Lung microvascular endothelial cell (primary cell): ENCODE measurements at places on chromosomes 2 and 18. TPM values are rescaled to one million over a fixed set of nuclear protein-coding genes. Genes with fewer than 3 reads are reported as not detected.

IL1F10 gene
- not detected in 2 replicates for total RNA-seq

MAP3K19 gene
- total RNA-seq = not detected in 2 replicates

SNTG2 gene
- 0.79 TPM in 1 of 2 replicates, not detected in the other for total RNA-seq

SIX3 gene
- not detected in 2 replicates for total RNA-seq

SEC11C gene
- 18.5 and 21.4 TPM in 2 replicates for total RNA-seq

DNA sequence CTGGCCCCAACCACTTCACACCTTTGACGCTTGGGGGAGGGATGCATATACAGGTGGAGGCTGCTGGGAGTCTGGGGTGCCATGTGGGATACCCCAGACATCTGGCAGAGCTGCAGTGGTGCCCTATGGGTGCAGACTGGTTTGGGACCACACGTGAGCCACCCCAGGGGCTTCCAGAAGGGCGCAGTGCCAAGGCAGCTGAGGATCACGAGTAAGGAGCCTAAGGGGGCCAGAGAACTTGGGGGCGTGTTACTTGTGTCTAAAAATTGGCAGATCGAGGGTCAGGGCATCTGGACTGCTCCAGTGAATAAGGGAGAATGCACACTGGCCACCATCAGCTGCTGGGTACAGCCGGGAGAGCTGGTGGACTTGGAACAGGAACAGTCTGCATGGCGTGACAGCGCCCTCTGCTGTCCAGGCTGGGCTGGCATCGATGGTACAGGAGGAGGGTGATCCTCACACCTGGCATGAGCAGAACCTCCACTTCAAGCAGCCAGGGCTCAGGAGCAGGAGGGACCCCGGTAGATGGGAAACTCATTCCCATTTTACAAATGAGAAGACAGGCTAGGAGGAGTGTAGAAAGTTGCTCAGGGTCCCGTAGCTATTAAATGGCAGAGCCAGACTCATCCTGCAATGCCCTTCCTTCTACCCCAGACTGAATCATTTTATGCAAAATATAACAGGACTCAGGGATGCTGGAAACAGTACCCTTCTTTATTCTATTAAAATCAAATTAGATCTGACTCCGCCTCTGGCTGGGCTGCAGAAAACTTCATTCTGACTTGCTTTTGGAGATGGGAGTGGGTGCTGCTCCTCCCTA, 60.4 kb downstream of the ATOH8 start:
- DNase-seq = peak; percentile 88

GRCh38 chr2:237281836-237282306, 132.1 kb downstream of the COL6A3 start:
- DNase-seq = peak; percentile 54

DNA sequence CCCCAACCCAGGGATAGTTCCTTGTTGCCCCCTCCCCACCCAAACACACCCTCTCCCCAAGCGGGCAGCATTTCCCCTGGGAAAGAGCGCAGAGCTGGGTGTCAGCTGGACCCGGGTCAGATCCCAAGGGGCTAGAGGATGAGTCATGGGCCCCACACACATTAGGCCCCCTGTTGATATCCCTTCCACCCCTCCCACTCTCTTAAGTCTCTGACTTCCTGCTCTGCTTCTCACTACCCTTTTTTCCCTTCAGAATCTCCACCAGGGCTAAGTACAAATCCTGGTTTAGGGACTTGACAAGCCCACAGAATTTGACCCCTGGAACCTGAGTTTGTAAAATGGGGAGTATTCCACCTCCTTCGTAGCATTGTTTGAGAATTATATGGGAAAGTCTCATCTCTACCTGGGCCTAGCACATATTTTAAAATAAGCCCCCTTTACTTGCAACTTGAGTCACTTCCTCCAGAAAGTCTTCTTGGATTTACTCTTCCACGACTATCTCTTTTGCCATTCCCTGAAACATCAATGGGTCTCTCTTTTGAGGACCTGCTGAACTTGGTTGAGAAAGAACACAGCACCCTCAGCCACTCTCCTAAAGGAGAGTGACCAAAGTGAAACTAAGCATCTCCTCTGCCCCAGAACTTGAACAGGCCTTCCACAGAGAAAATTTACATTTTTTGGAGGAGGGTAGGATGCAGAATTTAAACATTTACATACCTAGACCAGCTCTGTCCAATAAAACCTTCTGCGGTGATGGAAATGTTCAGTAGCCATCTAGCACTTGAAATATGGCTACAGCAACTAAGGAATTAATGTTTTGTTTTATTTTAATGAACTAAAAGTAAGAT, 4.7 kb downstream of the RTKN start:
- DNase-seq = no peak

DNA sequence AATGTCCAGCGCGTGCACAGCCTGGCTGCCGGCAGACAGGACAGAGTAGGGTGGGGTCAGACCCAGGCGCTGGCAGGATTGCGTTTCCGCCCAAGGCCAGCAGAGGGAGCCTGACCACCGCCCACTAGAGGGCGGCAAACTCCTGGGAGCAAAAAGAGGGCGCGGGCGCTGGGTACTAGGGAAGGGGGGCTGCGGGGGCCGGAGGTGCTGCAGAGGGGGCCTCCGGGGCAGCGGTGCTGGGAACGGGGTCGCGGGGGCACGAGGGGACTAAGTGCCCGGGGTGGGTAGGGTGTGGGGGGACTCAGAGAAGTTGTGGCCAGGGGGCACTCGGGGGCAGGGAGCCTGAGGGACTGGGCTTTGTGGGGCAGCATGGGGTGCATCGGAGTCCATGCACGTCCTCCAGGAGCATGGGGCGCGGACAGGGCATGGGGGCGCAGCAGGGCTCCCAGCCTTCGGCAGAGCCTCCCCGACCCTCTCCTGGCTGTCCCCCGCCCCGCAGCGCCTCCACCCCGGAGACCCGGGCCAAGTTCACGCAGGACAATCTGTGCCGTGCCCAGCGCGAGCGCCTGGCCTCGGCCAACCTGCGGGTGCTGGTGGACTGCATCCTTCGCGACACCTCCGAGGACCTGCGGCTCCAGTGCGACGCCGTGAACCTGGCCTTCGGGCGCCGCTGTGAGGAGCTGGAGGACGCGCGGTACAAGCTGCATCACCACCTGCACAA, 3.2 kb downstream of the TEKT4 start:
- peak; percentile 63 for DNase-seq

- DNase-seq = no peak
These were observed 97.6 kb downstream of the POLE4 start for GRCh38 chr2:75055820-75056675.

DNA sequence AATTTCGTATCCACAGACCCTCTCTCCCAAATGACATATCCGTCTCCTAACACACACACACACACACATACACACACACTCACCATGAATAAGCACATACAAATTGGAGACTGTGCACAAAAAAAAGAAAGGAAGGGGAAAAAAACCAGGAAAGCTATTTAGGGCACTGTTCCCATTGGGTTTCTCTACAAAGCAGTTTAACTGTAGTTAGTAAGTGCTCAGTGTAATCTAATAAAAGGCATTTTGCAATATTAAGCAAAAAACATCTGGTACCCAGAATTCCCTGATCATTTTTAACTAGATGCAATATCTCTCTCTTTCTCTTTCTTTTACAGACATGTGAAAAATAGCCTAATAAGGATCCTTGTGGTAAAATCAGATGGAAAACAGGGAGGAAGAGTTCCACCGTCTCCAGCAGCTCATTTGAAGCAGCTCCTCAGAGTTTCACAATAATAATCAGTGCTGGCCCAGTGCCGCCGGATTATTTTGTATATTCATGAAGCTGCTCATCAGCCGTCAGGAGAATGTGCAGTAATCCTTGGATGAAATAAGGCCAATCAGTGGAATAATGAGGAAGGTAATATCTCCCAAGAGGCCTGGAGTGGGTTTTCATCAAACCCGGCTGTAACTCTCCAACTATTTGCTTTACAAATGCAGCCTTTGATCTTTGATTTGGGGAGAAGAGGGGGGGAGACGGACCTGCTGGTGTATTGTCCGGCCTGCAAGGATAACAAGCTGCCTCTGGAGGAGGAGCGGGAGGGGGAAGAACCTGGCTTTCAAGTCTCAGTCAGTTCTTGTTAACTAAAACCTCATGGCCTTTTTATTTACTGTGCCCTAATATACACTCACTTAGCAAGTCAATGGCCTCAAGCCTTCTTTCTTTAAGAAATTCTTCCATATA, 227.6 kb upstream of the SMIM21 start:
- no peak for DNase-seq

- DNase-seq = no peak
These were observed 136.1 kb downstream of the TMEM200C start for GRCh38 chr18:5759194-5759593.

- no peak for DNase-seq
These were observed 225.7 kb downstream of the MREG start for GRCh38 chr2:215787565-215788178.

DNA sequence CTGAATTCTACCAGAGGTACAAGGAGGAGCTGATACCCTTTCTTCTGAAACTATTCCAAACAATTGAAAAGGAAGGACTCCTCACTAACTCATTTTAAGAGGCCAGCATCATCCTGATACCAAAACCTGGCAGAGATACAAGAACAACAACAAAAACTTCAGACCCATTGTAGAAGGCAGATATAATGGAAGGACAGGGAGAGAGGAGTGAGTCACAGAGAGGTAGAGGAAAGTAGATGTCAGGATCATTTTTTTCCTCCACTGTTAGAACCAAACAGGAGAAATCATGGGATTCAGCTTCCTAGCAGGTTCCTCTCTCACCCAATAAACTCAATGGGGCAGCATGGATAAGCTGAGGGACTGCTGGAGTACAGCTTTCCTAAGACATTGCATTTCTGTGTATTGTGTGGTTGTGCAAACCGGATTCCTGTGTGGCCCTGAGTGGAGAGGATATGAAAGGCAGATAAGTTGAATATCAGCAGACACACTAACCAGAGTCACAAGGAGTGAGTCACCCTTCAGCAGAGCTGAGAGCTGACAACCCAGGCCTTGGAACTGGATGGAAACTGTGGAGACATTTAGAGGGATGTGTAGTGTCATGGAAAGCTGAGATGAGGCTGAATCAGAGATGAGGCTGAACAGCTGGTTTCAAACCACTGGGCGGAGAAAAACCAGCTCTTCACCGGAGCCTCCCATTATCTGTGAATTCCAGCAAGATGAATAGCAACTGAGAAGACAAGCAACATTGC, 60.9 kb upstream of the MMADHC start:
- peak; percentile 87 for DNase-seq

GRCh38 chr2:179612591-179613298, 248.7 kb downstream of the ZNF385B start:
- no peak for DNase-seq

DNA sequence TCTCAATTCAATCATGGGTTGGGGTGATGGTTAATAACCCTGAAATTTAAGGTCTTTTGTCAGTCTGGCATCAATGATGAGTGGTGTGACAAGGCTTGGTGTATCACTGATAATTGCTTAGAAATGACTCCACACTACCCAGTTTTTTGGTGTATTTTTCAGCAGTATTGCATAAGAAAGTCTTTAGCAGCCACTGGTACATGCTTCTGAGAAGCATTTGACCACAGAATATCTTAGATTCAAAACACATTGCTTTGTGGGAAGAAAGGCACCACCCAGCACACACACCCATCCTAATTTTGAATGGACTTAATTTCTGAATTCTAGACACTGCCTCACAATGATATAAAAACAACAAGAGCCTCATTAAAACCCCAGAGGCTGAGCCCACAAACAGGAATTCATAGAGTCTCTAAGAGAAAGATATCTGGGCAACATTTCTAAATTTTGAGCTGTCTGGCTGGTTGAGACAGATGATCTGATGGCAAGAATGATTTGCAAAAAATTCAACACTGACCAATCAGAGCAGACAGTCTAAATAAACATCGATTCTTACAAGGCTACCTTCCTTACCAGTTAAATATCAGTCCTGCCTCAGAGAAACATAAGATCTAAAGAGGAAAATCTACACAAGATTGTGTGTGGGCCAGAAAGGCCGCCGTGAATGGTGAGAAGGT, 114.7 kb upstream of the CYP1B1 start:
- DNase-seq = no peak

- DNase-seq = peak; percentile 37
These were observed 80.3 kb upstream of the HAAO start for GRCh38 chr2:42872721-42873120.

DNA sequence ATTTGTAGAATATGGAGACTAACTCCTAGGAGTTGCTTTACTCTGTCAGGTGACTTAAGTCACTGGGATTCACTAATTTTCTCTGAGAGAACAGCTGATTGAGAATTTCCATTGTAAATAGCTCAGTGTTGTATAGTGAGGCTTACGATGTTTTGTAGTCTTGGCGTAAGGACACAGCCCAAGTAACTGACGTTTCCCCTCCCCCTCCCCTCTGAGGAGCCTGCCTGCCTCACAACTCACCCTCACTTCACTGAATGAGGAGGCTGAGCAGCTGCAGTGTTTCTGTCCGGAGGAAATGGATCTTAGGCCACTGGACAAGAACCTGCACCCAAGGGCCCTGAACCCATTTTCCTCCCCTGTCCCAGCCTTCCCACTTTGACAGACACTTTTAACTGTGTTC, 264.6 kb downstream of the PHLPP1 start:
- no peak for DNase-seq

GRCh38 chr2:164896634-164897355, 55.2 kb upstream of the COBLL1 start:
- DNase-seq = peak; percentile 59

DNA sequence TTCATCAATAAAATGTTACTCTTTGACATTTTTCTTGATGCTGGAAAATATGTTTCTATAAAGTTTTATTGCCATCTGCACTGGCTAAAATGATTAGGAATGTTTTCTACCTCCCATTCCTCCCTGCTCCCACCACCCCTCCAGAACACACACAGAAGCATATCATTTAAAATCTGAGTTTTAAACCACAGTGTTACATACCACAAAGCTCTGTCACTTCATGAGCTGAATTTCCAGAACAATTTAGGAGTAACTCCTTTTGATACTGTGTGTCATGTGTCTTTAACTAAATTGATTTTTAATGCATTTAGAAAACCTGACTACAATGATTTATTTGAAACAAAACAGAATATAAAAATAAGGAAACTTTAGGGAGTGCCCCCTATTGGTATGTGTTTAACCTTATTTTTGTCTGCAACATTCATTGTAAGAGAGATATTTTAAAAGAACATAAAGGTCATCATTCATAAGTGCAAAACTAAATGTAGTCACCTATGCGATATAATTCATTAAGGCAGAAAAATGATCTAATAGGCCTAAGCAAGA, 52.0 kb downstream of the FEZ2 start:
- DNase-seq = no peak

GRCh38 chr2:128641421-128642080, 322.9 kb upstream of the HS6ST1 start:
- no peak for DNase-seq

DNA sequence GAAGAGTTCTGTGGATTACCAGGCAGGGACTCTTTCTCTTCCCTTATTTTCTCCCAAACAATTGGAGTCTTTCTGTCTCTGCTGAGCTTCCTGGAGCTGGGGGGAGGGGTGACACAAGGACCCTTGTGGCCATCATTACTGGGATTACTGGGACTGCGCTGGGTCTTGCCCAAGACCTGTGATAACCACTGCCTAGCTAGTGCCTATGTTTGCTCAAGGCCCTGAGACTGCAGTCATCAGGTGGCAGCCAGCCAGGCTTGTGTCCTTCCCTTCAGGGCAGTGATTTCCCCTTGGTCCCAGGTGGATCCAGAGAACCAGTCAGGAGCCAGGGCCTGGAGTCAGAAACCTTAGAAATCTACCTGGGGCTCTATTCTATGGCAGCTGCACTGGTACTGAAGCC, 355.6 kb downstream of the PARD3B start:
- DNase-seq = peak; percentile 17
